Activated CD8-positive, alpha-beta memory T cell treated with anti-CD3 and anti-CD28 coated beads, Interleukin-2, amount 50 U/mL, for 4 hours (primary cell): ENCODE measurements at places on chromosomes 16 and 17.

DNA sequence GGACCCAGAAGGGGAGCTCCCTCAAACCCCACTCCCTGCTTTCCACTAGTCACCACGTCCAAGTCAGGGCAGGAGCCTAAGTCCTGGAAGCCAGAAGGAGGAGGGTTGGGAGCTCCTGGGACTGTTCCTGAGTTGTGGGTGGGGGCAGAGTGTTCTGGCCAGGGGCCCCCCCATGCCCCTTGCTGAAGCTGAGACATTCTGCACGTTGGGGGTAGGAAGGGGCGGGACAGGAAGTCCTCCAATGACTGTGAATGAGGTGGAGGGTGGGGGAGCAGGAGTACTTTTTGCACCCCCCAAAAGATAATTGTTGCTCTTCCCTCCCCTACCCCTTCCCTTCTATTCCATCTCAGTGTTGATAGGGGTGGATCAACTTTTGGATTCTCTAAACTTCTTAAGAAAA, 21.4 kb upstream of the C17orf113 start:
- DNase-seq, result no peak

DNA sequence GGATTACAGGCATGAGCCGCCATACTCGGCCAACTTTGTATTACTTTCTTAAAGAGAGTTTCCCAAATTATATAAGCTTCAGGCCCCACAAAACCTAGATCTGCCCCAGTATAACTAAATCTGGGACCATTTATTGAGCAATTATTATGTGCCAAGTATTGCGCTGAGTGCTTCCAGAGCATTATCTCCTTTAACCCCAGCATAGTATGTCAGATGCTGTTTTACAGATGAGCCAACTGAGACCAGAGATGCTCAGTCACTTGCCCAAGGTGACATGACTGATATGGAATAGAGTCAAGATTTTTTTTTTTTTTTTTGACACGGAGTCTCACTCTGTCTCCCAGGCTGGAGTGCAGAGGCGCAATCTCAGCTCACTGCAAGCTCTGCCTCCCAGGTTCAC, 1.9 kb upstream of the ERBB2 start:
- DNase-seq, result no peak

DNA sequence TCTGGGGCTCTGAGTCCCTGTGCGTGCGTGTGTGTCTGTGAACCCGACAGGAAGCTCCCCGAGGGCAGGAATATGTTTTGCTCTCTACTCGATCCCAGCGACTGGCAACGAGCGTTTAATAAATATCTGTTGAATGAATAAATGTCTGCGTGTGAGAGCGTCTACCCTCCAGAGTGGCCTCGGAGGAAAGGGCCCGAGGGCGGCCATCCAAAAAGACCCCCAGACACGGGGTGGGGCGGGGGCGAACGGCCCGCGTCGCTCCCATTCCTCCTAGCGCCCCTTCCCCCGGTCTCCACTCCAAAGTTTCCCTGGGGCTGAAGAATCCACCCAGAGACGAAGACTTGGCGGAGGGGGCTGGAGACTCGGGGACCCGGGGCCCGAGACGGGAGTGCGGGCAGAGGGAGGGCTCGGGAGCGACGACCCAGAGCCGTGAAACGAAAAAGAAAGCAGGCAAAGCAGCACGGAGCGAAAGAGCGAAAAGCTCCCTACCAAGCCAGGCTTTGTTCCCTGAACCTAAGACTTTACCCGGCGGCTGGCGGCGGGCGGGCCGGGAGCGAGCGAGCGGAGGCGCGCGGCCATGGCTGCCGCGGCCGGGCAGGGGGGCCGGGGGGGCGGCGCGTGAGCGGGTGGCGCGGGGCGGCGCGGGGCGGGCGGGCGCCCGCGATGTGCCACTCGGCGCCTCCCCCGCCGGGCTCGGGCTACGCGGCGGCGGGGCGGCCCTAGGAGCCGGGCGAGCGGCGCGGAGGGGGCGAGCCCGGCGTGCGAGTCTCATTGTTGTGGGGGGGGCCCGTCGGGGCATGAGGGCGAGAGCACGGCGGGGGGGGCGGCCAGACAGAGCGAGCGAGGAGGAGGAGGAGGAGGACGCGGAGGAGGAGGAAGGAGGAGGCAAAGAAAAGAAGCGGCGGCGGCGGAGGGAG, at the start of gene MLLT6:
Gene MLLT6, plus strand, starts transcription at position 668 of the 917 bp plus-strand sequence. CDS start 360 bp downstream, outside the sequence.
- peak; percentile 87 for DNase-seq

DNA sequence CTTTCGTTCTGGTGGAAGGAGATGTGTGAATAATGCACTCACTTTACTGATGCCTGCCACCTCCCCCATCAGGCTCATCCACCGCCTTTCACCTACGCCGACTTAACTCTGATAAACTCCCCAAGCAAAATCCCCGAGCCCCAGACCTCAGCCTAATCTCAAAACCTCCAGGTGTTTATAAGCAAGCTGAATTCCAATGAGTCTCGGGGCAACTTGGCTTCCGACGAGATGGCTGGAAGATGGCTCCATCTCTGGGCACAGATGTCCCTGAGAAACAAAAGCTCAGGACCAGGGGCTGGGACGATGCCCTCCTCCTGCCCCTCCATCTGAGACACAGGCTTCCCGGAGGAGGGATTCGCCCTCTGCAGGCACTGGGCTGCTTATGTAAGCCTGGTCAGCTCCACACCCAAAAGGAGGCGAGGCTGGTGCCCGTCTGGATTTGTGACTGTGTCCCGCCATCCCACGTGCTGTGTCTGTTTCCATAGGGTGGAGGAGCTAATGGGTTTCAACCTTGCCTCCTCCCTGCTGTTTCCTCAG, 386.4 kb upstream of the TNRC6C start:
- no peak for DNase-seq
